ENCODE measurements at places on chromosomes 1 and 21.

DNA sequence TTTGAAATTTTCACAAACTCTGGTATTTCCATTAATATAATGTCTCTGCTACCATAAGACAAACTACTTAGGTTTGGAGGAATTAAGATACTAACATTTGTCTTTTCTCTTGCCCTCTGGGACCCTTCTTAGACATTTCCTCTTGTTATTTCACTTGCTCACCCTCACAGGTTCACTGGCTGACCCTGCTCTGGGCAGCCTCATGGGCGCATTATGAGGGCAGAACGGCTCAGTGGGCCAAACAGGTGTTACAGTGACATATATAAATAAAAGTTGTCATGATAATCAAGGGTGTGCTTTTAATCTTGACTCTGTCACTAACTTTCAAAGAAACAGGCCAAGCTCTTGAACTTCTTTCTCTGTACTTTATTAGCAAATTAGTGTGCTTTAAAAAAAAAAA, 46.5 kb downstream of the ZNHIT6 start:
- DNase-seq, result no peak

GRCh38 chr1:97123717-97124431, 402.3 kb downstream of the PTBP2 start:
- DNase-seq, result no peak

GRCh38 chr1:117015724-117016123, 14.2 kb downstream of the CD101 start:
- DNase-seq, result no peak

- no peak for DNase-seq
These were observed 293.5 kb upstream of the VAMP3 start for GRCh38 chr1:7477593-7477992.

- no peak for DNase-seq
These were observed 94.0 kb downstream of the PCP4 start for GRCh38 chr21:39961251-39961650.

DNA sequence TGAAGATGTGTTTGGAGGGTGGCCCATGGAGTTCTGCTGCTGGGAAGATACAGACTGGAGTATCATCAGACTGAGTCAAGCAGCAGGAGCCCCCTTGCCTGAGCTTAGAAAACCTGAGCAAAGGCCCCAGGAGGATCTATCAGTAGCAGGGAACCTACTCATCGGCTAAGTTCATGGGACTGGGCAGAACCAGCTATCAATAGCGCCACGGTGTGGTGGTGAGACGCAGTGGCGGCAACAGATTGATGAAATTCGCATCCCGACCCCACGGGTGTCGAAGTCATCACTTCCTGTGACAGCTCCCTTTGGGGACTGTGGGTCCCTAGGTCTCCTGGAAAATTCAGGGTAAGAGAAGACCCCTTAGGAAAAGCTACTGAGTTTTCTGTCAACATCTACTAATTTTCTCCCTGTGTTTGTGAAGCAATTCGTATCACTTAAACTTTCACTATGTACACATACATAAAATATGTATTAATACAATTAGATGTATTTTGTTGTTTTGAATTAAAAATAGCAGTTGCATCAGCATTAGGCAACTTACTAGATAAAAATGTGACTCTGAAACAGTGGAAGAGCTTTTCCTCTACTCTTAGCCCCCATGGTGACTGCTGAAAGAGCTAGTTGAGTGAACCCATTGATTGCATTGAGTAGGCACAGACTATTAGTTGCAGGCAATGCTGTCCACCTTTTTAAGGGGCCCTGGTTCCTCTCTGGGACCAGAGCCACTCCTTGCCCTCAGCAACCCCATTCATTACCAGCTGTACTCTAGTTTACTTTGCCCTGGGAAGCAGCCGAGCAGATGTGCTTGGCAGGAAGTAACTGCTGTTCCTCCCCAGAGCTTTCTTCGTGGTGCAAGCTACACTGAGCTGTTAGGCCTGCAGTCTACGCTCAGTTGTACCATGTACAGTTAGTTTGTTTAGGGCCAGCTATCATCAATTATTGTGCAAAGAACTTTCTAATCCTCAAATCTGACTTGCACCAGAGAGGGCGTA, 7.3 kb upstream of the CACNA1S start:
- peak; percentile 53 for DNase-seq

- DNase-seq, result no peak
These were observed 21.9 kb upstream of the ALDH4A1 start for GRCh38 chr1:18924221-18924691.

DNA sequence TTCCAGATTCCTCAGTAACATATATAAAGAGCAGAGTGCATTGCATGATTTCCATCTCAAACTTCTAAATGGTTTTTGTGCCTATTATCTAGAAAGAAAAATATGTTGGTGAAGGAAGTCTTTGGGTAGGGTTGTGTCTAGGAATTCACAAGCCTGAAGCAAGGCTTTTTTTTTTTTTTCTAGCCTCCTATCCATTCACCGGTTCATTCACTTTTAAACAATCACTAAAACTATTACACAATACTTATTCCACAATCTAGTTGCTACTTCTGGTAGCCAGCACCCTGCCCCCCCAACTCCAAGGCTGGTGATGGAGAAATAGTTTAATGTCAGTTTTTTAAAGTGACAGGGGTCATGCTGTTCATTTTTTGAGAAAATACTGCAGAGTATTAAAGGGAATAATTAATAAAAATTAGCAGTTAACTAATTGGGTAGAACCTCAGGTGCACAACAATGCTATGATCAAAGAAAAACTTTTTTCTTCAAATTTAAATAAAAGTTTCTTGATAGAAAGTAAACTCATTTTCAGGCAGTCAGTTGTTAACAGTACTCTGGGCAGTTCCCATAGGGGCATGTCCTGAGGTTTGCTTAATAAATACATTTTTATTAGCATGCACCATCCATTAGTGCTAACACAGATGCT, 10.9 kb downstream of the IRF2BP2 start:
- no peak for DNase-seq

DNA sequence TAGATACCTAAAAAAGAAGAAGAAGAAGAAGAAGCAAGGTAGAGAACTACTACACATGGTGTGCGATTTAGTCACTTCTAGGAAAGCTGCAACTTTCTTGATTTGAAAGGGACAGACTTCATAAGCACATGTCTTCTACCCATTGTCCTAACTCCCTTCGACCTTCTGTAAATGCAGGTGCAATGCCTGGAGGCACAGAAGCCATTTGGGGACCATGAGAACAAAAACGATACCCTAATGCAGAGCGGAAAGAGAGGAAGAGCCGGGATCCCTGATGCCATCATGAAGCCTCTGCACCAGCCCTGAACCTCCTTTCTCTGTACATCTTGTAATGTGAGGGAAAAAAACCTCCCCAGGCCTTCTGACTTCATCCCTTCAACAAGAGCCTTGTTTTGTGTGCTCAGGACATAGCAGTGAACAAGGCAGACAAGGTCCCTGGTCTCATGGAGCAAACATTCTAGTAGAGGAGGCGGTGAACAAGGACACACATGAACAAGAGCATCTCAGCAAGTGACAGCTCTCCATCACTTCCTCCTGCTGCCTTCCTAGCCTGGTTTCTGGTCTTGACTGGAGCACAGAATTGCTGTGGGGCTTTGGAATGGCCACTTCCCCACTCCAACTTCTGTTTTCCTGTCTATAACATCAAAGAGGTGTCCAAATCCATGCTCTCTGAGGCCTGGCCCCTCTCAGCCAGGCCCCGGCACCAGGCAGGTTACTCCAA, 5.5 kb upstream of the LAPTM5 start:
- no peak for DNase-seq
